ENCODE measurements at places on chromosomes 2 and 18. TPM values are rescaled to one million over a fixed set of nuclear protein-coding genes. Genes with fewer than 3 reads are reported as not detected.

The CD8B2 gene
- not detected for total RNA-seq

The LDLRAD4 gene
- total RNA-seq = 30.0 TPM

GRCh38 chr2:20356042-20356441 is 5.4 kb upstream of the PUM2 start:
- no peak overlapping the region for H3K27ac ChIP-seq
- H3K36me3 ChIP-seq = no peaks in the 10 kb centered on the region
- H3K4me1 ChIP-seq = no peaks in the 10 kb centered on the region
- H3K27me3 ChIP-seq = no peaks in the 10 kb centered on the region
- no peak for DNase-seq
- no peak overlapping the region for H3K4me3 ChIP-seq

GRCh38 chr2:118519511-118519910 is 327.9 kb downstream of the EN1 start:
- no peaks in the 10 kb centered on the region for H3K27me3 ChIP-seq
- no peaks in the 10 kb centered on the region for H3K36me3 ChIP-seq
- no peak for DNase-seq
- H3K4me3 ChIP-seq = no peak overlapping the region
- H3K4me1 ChIP-seq = no peaks in the 10 kb centered on the region

GRCh38 chr2:98751748-98752147 is 20.8 kb upstream of the MGAT4A start:
- H3K4me3 ChIP-seq = no peak overlapping the region
- no peaks in the 10 kb centered on the region for H3K27me3 ChIP-seq
- H3K27ac ChIP-seq = no peak overlapping the region
- H3K36me3 ChIP-seq = no peaks in the 10 kb centered on the region
- H3K4me1 ChIP-seq = no peaks in the 10 kb centered on the region

- no peak for DNase-seq
- no peak overlapping the region for H3K4me3 ChIP-seq
- H3K27ac ChIP-seq = no peak overlapping the region
- H3K36me3 ChIP-seq = no peaks in the 10 kb centered on the region
- H3K4me1 ChIP-seq = no peaks in the 10 kb centered on the region
- no peaks in the 10 kb centered on the region for H3K27me3 ChIP-seq
These were observed 70.2 kb downstream of the TMEFF2 start for GRCh38 chr2:192124571-192124970.

- no peaks in the 10 kb centered on the region for H3K4me1 ChIP-seq
- H3K36me3 ChIP-seq = no peaks in the 10 kb centered on the region
- H3K27me3 ChIP-seq = no peaks in the 10 kb centered on the region
- no peak overlapping the region for H3K4me3 ChIP-seq
- DNase-seq = no peak
These were observed 24.4 kb upstream of the TDRD15 start for GRCh38 chr2:21099281-21099907.

DNA sequence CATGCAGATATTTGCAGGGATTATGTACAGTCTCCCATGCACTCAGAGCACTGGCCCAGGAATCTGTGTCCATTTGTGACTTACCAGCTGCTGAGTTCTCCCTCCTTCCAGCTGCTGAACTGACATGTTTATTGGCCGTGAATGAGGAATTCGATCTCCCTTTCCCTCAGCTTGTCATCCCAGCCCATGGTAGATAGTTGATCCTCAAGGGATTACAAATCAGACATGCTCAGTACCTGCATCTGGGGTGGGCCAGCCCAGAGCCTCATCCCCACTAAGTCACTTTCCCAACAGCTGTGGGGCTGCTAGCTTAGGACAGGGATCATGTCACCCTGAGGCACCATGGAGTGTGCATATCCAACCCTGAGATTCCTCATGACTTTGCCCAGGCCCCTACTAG is 1284.9 kb upstream of the LRRTM1 start:
- no peaks in the 10 kb centered on the region for H3K4me1 ChIP-seq
- H3K36me3 ChIP-seq = no peaks in the 10 kb centered on the region
- H3K27ac ChIP-seq = no peak overlapping the region
- no peak overlapping the region for H3K4me3 ChIP-seq

The TXNDC2 gene
- total RNA-seq = not detected

Data from uterus (tissue), 4 donors.